ENCODE measurements at places on chromosomes 3 and 15. TPM values are rescaled to one million over a fixed set of nuclear protein-coding genes. Genes with fewer than 3 reads are reported as not detected.

CACNA2D3 gene
- not detected for total RNA-seq

NANOGP8 gene
- not detected for total RNA-seq

SERINC4 gene
- 0.23 TPM for total RNA-seq

FYTTD1 gene
- total RNA-seq: 43.3 TPM

Measured in T-helper 2 cell treated with Interferon-gamma antibody and Interleukin-4, amounts not matched to agents 100 ng/mL and 5 ng/mL, for 36 hours (primary cell).